Stimulated activated CD4-positive, alpha-beta T cell treated with anti-CD3 and anti-CD28 coated beads, Interleukin-1b, Interleukin-23, amount 100 ng/mL, for 1 hour (primary cell): ENCODE measurements at places on chromosomes 12 and 14.

DNA sequence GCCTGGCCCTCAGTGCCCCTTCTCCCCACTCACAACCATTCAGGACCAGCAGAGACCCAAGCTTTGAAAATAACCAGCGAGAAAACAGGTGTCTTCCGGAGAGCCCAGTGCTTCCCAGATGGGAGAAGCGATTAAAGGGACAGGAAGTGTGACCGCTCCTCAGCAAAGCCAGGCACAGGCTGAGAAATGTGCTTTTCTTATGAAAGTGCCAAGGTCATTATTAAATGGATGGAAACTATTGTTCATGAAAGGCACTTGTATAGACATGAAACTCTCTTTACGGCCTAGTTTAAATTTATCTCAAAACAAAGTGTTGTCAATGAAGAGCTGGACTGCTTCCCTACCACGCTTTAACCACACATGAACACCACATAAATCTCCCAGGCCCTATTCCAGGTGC, 210.4 kb downstream of the SPTSSA start:
- DNase-seq: no peak

DNA sequence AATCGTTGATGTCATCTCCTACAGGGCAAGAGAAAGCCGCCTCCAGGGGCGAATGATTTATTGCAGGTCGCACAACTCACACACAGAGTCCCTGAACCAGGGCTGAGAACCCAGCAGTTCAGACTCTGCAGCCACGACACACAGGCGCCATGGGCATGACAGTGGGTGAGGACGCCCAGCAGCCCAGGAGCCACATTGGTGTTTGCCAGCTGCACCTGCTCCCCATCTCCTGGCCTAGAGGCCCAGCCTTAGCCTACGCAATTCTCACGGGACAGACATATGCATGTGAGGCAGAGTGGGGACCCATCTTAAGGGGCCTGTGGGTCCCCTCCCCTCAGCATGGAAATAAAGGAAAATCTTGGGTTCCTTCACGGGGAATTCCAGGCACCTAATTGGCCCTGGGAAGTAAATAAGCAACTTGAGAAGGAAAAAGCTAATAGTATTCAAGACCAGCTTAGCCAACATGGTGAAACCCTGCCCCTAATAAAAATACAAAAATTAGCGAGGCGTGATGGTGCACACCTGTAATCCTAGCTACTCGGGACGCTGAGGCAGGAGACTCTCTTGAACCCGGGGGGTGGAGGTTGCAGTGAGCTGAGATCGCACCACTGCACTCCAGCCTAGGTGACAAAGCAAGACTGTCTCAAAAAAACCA, 69.3 kb downstream of the RIMBP2 start:
- DNase-seq: no peak

DNA sequence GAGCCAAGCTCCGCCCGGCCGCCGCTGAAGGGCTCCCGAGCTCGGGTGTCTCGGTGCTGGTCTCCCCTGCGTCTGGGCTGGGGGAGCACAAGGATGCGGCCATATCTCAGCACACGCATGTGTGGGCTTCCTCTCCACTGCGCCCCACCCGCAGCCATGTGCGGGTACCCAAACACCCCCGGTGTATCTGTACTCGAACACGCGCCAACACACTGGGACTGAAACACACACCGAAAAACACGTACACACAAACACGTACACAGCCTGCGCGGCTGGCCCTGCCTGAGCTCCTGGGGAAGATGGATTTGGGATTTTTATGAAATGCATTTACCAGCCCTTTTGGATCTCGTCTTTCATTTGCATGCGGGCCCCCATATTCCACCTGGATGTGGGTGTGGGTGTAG, 897 bp upstream of the TBX3 start:
- no peak for DNase-seq

DNA sequence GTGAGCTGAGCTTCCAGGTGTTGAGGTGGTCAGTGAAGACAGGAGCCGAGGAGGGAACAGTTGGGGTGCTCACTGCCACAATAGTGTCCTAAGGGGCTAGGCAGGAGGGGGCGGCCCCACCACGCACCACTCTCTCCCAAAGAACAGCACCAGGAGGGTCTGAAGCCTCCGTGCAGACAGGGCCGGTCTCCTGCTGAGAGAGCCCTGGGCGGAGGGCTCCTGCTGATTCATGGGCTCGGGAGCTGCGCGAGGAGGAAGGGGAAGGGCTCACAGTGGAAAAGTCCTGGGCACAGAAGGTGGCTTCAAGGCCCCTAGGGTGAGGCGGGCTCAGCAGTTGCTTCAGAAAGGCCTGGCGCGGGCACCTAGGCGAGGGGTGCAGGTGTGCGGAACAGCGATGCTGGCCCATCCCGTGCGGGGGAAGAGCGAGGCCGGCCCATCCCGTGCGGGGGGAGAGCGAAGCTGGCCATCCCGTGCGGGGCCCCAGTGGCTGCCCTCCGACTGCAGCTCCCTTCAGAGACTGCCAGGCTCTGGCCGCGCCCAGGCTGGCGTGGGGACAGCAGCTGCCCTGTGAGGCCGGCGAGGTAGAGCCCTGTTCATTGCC, 176.7 kb downstream of the ADGRD1 start:
- no peak for DNase-seq

- DNase-seq: no peak
Measured at GRCh38 chr12:3365463-3366411, 125.3 kb upstream of the PRMT8 start.

DNA sequence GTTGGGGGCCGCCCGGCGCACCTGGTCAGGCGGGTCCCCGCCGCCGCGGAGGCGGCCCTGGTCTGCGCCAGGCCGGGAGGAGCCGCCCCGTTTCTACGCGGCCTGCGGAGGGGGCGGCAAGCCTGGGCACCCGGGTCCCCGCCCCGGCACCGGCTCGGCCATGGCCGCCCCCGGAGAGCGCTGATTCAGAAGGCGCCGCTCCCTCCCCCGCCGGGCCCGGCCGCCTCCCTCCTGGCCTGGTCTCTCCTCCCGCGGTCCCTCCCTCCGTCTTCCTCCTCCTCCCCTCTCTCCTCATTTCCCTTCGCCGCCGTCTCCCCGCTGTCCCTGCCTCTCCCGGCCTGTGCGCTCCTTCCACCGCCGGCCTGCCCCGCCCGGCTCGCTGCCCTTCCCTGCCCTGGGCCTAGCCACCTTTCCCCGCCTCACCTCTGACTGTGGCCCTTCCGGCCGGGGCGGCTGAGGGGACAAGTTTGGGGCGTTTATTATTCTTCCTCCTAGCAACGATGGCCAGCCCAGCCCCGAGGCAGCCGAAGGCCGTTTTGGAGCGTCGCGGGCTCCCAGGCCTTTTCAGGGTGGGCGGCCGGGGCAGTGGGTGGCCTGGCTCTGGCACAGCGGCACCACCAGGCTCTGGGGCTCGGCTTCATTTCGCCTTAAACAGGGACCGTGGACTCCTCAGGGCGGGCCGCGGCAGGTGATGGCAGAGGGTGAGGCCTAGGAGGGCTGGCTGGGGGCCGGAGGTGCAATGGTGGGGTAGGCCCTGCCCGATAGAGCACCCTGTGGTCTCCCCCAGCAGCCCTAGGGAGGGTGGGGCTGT, 768 bp downstream of the CEP170B start:
- DNase-seq: no peak

DNA sequence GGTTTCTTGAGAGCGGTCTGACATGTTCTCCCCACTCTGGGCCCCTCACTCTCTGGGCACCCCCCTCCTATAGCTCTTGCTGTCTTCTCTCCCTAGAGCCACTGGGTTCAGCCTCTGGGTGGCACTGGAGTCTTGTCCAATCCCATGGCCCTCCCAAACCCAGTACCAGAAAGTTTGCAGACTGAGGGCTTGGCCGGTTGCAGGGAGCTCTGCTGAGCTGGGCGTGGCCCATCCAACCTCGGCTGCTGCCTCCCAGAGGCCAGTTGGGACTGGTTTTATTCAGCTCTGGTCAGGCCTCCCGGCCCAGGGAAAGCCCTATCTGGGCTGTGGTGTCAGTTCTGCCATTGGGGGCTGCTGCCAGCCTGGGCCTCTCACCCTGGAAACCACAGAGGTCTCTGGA, 37.9 kb downstream of the ISCA2 start:
- DNase-seq: no peak

DNA sequence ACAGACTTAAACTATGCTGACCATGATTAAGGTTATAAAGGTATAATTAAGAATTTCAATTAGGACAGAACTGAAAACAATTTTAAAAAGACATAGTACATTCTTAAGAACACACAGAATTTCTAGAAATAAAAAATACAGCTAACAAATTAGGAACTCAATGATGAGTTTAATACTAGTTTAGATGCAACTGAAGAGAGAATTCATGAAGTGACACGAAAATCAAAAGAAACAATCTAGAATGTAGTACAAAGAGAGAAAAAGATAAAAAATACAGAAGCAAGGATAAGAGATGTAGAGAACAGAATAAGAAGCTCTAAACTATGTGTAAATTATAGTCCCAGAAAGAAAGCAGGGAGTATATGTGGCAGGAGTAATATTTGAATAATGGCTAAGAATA, 187.8 kb upstream of the KRR1 start:
- DNase-seq: no peak

GRCh38 chr12:68375756-68376695, 43.9 kb upstream of the MDM1 start:
- no peak for DNase-seq

- no peak for DNase-seq
Measured at GRCh38 chr12:70982286-70982685, 61.7 kb upstream of the PTPRR start.

- DNase-seq: no peak
Measured at GRCh38 chr14:52244328-52244727, 23.2 kb upstream of the PTGDR start.

GRCh38 chr14:37466623-37467088, 128.4 kb downstream of the FOXA1 start:
- DNase-seq: no peak

- no peak for DNase-seq
Measured at GRCh38 chr12:110807640-110808039, 39.1 kb upstream of the CCDC63 start.

GRCh38 chr12:24772813-24773212, 176.1 kb downstream of the BCAT1 start:
- no peak for DNase-seq

- no peak for DNase-seq
Measured at GRCh38 chr12:122022393-122023338, 982 bp downstream of the BCL7A start.

- no peak for DNase-seq
Measured at GRCh38 chr14:52422650-52423356, 108.7 kb downstream of the PTGER2 start.

DNA sequence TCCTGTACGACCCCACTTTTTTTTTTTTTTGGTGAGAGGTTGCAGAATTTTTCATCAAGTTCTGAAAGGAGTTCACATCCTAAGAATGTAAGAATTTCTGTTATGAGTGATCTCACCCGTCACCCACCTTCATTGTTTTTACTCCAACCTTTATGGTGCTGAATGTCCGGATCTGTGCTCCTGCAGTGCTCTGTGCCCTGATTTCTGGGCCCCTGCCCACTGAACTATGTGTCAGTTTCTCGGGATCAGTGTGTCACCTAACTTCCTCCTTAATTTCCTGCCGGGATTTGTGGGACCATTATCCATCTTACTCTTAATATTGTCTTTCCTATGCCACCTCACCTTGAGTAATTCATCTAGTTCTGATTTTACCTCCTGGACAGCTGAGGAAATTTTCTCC, 11.6 kb downstream of the RASSF8 start:
- DNase-seq: no peak

DNA sequence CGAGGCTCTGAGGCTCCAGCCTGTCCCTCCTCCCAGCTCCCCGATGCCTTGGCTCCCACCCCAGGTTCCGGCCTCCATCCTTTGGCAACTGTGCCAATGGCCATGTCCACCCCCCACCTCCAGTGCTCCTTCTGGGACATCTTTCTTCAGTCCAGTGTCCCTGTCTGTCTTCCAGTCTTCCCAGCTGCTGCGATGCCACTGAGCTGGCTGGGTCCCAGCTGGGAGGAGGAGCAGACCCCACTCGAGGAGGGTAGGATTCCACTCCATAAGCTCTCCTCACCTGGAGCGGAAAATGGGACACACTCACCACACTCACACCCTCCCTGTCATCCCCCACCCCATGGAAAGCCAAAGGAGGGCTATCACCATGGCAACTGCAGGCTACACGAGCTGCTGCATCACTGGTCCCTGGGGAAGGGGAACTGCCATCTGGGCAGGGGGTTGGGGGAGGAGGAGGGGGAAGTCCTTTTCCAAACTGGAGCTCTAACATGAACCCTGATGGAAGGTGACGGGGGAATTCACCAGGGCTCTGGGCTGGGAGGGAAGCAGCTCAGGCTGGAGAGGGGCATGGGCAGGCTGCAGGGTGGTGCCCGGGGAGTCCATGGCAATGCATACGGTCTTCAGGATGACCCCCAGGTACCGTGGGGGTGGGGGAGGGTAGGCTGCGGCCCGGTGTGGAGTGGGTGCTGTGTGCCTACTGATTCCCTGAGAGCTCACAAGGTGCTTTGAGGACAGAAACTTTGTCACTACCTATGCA, 94.3 kb downstream of the LRRC74A start:
- no peak for DNase-seq

DNA sequence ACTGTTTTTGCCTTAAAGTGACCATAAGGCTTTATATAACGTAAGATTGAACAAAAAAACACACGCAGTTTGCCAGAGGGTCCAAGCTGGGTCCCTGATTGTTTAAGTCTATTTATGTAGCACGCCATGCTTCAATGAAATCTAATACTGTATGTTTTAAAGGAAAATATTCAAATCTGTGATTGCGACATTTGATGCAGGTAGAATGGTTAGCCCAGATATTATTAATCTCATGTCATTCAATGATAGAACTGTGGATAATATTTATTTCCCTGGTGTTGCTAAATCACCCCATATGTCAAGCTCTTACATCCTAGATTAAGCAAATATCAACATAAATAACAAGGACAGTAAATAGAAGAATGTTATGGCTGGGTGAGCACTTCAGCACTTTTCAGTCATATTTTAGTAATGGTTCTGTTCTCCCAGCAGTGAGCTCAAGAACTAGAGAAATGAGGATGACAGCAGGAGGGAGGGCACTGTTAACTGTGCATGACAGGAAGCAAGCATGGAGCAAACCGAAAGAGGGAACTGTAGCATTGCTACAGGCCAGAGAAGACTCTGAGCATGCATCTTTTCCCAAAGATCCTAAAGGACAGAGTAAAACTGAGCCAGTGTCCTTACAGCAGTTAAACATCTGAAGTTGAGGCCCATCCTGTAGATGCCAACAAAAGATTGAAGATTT, 465.7 kb upstream of the MGAT4C start:
- no peak for DNase-seq
